Right kidney (tissue), 9 donors: ENCODE measurements at places on chromosomes 2 and 18.

DNA sequence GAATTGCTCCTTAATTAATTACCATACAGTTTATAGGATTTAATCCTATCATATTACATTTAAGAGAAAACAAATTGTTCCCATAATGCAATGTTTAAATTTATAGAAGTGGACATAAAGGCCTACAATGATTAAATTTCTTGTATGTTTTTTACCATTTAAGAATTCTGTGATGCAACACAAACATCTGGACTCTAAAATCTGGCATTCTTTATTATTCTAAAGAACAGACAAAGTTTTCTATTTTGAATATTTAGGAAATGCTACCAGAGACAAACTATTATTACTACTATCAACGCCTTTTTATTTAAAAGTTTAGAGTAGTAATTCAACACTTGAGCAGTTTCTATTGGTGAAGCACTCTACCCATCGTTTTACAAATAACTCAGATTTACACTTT, 535.1 kb downstream of the TMX3 start:
- DNase-seq = no peak

- no peak for DNase-seq
These were observed 2.5 kb downstream of the ITGAV start for GRCh38 chr2:186592137-186592875.

DNA sequence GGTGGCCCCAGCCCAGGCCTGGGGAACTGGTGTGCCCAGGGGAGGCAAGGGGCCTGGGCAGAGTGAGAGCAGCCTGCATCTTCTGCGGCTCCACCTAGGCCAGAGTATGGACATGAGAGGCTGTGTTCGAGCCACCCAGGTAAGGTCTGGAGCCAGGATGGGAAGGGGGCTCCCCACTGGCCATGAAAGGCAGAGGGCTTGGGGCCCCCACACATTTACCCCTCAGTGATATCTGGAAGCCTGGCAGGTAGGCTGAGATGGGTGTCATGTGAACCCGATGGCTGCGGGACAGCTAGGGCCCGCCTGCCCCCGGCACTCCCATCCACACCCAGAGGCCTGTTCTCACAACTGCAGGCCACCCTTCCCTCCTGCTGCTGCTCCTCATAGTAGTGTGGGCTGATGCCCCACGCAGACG, 13.2 kb downstream of the ADRA2B start:
- no peak for DNase-seq

- no peak for DNase-seq
These were observed 38.8 kb downstream of the FAM168B start for GRCh38 chr2:131054488-131054887.

DNA sequence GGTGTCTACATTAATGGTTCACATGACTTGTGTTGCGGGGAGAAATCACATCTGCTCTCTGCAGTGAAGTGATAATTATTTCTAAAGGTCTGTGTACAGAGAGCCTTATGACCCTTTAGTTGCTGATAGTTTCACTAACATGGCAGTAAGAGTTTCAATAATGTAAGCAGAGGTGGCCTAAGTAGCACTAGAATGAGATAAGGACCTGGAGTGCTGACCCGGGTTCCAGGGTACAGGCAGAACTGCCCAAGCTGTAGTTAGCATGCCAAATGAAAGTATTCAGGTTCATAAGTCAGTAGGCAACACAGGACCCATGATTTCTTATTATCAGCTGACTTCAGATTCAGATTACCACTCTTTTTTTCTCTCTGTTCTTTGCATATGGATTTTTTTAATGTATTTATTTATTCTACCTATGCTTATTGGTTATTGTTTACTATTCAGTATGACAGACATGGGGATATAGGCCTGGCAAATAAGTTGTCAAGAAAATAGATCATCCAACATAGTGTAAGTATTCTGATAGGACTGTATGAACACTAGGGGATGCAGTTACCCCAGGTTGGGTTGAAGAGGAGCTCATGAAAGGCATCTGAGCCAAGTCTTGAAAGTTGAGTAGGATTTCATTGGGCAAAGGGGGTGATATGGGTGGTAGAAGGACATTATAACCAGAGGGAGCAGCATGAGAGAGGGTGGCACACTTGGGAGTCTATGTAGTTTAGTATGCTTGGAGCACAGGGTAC, 105.2 kb downstream of the CCDC85A start:
- DNase-seq = no peak

DNA sequence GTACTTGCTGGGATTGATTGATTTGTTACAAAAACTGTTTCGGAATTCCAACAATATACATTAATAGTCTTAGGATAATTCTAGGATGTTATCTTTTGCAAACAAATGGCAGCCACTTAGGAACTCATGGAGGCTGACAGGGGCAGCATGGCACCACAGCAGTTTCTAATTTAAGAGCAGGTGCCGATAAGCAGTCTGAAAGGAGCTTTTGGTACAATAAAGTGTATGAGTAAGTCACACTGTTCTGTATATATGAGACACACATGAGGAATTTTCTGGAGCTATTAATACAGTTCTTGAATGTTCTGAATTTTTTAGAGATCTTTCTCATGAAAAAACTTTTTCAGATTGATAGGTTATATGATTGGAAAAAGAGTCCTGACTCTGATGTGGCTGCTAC, 52.2 kb downstream of the EIF5B start:
- no peak for DNase-seq

- DNase-seq = no peak
These were observed 158.7 kb downstream of the TDRD15 start for GRCh38 chr2:21282515-21282898.

- DNase-seq = no peak
These were observed 10.7 kb upstream of the STAM2 start for GRCh38 chr2:152186262-152186661.

DNA sequence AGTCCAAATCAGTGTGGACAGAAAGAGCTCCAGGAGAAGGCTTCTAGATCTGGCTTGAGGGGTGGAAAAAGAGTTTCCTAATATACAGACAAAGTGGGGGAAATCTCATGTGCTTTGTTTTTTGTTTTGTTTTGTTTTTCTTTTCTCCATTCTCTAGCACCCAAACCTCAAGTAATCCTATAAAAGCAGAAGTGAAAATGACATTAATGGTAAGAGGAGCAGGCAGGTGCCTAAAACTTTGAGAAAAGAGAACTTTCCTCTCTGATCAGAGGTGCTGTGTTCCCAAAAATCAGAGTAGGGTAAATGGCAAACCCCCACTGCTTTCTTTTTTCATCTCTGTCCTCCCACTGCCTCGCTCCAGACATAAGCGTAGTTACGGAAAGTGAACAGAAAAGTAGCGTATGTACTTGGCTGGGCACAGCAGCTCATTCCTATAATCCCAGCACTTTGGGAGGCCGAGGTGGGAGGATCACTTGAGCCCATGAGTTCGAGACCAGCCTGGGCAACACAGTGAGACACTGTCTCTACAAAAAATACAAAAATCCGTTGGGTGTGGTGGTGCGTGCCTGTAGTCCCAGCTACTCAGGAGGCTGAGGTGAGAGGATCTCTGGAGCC, 77.8 kb downstream of the FAM161A start:
- DNase-seq = no peak

- no peak for DNase-seq
These were observed 599.5 kb upstream of the ZNF804A start for GRCh38 chr2:183998797-183999190.

DNA sequence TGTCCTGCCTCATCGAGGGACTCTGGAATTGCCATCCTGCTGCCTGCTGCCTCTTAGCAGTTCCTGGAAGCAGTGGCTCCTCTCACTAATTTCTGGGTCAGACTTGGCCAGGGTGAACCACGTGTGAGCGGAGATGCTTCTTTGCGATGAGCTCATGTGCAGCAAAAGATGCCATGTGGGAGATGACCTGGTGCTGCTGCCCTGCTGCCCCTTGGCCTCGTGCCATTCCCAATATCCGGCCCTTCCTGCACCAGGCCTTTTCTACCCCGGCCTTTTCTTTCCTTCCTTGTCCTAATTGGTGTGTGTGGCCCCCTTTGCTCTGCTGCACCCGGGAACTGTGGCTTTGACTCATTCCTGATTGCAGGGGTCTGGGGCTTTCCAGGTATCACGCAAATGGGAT, 296.9 kb upstream of the HS6ST1 start:
- no peak for DNase-seq

GRCh38 chr2:101741775-101742520, 44.4 kb downstream of the MAP4K4 start:
- no peak for DNase-seq

- DNase-seq = no peak
These were observed 447.5 kb upstream of the SLC14A2 start for GRCh38 chr18:45167631-45168280.

- DNase-seq = no peak
These were observed 92.7 kb downstream of the BIN1 start for GRCh38 chr2:127014224-127014623.

DNA sequence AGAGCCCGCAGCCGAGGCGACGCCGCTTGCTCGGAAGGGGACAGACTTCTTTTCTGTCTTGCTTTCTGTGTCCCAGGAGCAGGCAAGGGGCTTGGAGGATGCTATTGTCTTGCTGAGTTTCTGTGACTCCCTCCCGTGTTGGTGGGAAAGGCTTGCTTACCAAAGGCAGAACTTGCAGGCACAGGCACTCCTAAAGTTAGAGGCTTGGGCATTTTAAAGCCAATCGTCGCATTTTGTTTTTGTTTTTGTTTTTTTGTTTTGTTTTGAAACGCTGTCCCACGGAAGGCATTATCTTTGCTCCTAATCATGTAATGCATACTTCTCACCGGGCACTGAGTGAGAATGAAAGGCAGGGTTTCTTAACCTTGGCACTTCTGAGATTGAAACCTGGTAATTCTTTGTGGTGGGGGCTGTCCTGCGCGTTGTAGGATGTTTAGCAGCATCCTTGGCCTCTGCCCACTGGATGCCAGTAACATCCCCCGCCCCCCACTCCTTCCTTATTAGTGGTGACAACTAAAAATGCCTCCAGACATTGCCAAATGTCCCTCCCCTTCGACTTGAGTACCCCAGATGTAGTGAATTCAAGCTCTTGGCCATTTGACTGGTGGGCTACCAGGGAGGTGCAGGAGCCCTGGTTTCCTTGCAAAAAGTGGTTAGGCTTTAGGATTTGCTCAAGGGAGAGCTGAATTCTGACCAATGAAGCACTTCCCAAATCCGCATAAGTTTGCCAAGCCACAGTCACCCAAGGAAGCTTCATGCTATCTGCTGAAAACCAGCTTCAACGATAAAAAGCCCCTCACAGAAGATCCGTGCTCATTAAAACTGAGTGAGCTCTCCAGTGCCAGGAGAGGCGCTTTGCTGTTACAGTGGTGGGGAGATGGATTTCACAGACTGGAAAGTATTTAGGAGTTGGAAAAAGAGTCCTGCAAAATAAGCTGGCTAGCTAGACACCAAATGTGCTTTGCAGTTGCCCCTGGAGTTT, 1.2 kb downstream of the ANTXR1 start:
- peak; percentile 37 for DNase-seq

- DNase-seq = peak; percentile 23
These were observed 234.4 kb upstream of the PXDN start for GRCh38 chr2:1978706-1979105.

DNA sequence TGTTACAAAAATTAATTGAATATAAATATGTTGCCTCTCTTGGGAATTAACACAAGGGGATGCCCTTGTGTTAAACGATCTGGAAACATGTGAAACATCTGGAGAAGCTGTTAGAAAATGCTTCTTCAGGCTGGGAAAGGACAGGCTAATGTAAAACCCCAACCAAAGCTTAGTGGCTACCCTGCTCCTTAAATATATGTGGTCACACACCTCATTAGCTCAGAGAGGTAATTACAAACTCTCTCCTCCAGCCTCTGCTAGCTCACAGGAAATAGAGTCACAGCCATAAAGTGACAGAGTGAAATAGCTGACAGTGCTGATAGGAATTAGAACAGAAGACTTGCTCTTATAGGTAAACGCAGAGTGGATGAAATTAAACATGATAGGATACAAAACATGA, 155.9 kb downstream of the RAB3GAP1 start:
- no peak for DNase-seq

GRCh38 chr2:168006498-168006897, 240.9 kb downstream of the STK39 start:
- DNase-seq = no peak

- no peak for DNase-seq
These were observed 18.6 kb upstream of the CNDP1 start for GRCh38 chr18:74515620-74516231.

GRCh38 chr18:364256-364826, 96.5 kb upstream of the THOC1 start:
- no peak for DNase-seq

DNA sequence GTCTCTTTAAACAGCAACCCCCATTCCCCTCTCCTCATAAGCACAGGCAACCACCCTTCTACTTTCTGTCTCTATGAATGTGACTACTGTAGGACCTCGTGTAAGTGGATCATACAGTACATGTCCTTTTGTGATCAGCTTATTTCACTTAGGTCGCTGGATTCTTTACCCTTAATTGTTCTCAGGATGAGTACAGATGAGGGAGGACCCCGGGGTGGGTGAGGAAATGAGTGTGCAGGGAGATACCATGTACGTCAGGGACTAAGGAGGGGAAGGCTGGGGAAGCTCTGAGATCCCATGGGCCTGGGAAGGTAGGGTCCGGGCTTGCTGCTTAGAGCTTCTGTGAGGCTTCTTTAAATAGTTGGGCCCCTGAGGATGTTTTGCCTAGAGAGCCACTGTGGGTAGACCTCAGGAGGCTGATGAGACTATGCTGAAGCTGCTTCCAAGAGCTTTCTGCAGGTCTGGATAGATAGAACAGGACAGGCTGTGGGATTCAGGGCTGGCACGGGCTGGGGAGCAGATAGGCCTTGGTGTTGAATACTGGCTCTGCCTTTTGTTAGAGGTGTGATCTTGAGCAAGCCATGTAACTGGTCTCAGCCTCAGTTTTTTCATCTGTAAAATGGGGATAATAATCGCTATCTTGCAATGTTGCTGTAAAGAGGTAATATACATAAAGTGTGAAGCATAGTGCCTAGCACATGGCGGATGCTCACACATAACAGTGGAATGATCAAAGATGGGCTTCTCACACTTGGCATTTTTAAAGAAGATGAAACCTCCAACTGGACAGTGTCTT, 155.3 kb downstream of the PRKCE start:
- no peak for DNase-seq

- no peak for DNase-seq
These were observed 1529.8 kb downstream of the RPIA start for GRCh38 chr2:90221300-90221651.

DNA sequence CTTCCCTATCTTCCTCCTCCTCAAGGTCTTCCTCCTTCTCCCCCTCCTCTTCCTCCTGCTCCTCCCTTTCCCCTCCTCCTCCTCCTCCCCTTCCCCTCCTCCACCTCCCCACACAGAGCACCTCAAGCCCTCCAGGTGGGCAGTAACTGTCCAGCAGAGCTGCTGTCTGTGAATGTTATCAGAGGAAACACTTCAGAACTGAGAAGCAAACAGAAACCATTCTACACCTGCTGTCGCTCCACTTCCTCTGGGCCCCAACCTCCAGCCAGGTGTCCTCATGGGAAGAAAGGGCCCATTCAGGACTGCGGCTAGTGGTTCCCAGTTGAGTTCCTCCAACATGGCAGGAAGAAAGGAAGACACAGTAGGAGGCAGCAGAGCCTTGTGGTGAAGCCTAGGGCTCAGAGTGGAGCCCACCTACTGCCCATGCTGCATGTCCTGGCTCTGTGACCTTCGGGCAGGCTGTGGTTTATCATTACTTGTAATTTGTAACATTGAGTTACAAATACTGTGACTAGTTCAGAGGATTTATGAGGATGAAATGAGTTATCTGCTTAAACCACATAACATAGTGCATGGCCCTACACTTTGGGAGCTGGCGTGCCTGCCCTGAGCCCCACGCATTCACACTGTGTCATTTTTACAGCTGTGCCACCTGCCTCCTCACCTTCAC, 165.9 kb upstream of the ID2 start:
- no peak for DNase-seq
